ENCODE measurements at places on chromosomes 2 and 18.

DNA sequence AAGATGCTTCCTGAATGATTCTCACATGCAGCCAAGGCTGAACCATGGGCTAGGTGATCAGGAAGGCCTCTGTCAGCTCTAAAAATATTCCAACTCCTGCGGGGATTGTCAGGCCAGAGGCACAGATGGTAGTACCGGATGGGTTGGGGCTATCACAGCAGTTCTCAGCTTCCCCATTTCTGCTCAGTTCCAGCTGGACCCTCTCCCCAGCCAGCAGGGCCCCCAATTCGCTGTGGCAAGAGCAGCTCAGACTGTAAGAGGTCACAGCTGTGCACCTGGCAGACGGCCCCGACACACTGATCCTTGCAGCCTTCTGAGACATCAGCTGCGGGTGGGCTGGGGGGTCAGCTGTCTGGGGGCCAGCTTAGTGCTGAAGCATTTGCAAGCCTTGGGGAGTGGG is 43.6 kb upstream of the TCF7L1 start:
- DNase-seq: no peak

- DNase-seq: no peak
Observed at GRCh38 chr18:76993573-76993972, 139.0 kb downstream of the MBP start.

- no peak for DNase-seq
Observed at GRCh38 chr18:41965634-41966255, 10.7 kb downstream of the PIK3C3 start.

GRCh38 chr18:44821924-44822323 is 141.2 kb downstream of the SETBP1 start:
- DNase-seq: no peak

DNA sequence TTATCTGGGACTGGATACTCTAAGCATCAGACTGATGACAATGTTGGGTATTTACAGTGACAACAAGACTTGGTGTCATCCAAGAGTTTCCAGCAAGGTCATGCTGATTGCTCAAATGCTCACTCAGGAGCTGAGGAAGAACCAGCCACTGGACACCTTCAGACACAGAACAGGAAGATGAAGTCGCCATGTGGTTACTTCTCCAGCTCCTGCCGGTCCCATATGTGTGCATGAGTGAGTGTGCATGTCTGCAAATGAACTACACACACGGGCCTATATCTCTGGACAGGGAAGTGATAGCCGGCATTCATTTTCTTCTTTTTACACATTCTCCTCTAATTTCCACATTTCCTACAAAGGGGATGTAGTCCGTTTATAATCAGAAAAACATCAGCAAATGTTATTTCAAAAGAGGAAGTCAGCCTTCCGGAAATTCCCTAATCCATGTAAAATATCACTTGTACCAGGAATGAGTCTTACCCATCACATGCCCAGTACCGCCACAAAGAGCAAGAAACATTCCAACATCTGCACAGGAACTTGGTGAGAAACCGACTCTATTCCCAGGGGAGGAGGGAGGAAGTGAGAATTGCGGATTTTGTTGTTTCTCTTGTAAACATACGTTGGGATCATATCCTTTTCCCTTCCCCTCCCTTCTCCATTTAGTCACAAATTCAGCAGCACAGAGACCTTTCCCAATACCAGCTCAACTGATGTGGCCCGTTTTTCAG is 10.8 kb downstream of the RFX8 start:
- no peak for DNase-seq

GRCh38 chr18:30970196-30970816 is 72.2 kb downstream of the DSC3 start:
- DNase-seq: no peak

- DNase-seq: no peak
Observed at GRCh38 chr18:33697498-33697897, 119.5 kb downstream of the ASXL3 start.

- DNase-seq: no peak
Observed at GRCh38 chr18:62954366-62954765, 239.0 kb downstream of the PHLPP1 start.

DNA sequence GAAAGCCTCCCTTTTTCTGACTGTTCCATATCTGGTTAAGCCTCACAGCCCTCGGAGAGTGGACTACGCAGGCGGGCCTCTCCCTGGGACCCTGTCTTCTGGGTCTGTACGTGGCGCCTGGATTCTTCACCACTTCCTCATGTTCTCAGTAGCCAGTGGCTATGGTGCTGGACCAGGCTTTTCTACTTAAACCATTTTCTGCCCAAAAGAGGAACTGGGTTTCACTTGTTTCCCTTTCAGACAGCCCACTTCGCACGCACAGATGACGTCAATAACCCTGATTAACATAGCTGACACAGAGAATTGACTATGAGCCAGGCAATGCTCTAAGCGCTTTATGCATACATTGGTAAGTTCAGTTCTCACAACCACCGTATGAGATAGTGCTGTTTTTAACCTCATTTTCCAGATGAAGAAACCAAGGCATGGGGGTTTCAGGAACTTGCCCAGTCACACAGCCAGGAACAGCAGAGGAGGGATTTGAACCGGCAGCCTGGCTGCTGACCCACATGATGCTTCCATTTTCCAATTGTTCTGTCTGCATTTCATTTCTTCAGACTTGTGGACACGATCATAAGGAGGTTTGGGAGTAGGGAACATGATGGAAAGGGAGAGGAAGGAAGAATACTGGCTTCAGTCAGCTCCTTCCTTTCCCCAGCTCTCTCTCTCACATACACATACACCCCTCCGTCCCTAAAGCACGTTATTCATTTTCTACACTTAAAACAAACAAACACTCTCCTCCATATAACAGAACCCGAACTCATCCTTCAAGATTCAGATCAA is 41.7 kb downstream of the MYOM1 start:
- no peak for DNase-seq

- peak; percentile 58 for DNase-seq
Observed at GRCh38 chr2:98569197-98569793, 39.0 kb downstream of the COA5 start.

DNA sequence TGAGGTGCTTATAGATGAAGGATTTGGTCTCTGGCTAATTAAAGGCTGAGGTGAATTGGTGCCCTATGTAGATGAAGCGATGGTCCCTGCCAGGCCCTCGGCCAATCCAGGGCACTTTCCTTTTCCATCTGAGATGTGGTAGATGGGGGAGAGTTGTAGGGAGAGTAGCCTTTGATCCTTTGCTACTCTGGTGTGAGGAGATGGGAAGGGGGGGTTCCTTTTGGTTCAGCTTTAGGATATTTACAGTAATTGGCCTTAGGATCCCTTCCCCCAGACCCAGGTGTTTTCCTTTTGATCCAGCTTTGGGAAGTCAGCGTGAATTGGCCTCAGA is 5.4 kb upstream of the ZC3H8 start:
- no peak for DNase-seq

DNA sequence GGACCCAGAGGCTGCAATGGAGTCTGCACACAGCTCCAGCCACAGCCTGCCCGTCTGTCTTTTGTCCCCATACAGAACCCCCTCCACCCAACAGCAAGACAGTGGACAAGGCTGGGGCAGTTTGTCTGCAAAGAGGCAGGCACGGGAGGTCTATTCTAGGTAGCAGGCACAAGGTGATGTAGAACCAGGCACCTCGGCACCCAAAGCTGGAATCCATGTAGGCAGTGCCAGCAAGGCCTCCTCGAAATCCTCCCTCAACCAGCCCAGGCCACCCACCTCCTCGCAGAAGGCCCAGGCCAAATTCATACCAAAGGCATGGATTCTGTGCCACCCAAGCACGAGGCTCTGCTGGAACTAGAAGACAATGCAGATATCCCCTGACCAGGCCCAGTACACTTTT is 179.2 kb downstream of the TNS1 start:
- DNase-seq: no peak

- DNase-seq: no peak
Observed at GRCh38 chr18:63253014-63253413, 66.6 kb downstream of the BCL2 start.

Measured in activated CD4-positive, alpha-beta T cell treated with anti-CD3 and anti-CD28 coated beads for 24 hours (primary cell).